ENCODE measurements at places on chromosomes 12 and 14.
A peak's percentile ranks its signal among the peaks of the same experiment; 100 is the strongest.

- peak; percentile 57 for DNase-seq
These were observed 24.7 kb upstream of the IRF2BPL start for GRCh38 chr14:77053046-77053841.

- no peak for DNase-seq
These were observed 5.5 kb downstream of the CARMIL3 start for GRCh38 chr14:24057271-24057670.

DNA sequence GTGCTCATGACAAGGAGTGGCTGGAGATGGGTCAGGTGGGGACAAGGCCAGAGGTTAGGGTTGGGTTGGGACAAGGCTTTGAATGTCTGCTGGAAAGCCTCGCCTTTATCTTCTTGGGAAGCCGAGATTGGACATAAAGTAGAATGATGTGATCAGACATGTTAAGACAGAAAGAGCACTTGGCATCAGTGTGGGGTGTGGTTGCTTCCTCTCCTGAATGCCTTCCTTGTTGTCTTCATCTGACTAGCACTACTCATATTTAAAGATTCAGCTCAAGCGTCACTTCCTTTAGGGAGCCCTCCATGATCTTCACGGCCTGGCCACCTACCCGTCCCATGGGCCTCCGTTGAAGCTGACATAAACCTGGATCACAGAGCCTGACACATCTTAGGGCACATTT, 14.8 kb upstream of the C12orf75 start:
- DNase-seq = no peak

GRCh38 chr12:67517181-67517887, 131.2 kb upstream of the DYRK2 start:
- DNase-seq = no peak

GRCh38 chr14:68513838-68514607, 278.8 kb downstream of the ZFP36L1 start:
- no peak for DNase-seq

- DNase-seq = no peak
These were observed 180.3 kb downstream of the RMST start for GRCh38 chr12:97642911-97643310.

GRCh38 chr14:36300337-36300736, 20.1 kb downstream of the MBIP start:
- no peak for DNase-seq

GRCh38 chr14:67400434-67400833, 11.5 kb downstream of the PLEK2 start:
- no peak for DNase-seq

- no peak for DNase-seq
These were observed 8.2 kb downstream of the ANG start for GRCh38 chr14:20696764-20697163.

DNA sequence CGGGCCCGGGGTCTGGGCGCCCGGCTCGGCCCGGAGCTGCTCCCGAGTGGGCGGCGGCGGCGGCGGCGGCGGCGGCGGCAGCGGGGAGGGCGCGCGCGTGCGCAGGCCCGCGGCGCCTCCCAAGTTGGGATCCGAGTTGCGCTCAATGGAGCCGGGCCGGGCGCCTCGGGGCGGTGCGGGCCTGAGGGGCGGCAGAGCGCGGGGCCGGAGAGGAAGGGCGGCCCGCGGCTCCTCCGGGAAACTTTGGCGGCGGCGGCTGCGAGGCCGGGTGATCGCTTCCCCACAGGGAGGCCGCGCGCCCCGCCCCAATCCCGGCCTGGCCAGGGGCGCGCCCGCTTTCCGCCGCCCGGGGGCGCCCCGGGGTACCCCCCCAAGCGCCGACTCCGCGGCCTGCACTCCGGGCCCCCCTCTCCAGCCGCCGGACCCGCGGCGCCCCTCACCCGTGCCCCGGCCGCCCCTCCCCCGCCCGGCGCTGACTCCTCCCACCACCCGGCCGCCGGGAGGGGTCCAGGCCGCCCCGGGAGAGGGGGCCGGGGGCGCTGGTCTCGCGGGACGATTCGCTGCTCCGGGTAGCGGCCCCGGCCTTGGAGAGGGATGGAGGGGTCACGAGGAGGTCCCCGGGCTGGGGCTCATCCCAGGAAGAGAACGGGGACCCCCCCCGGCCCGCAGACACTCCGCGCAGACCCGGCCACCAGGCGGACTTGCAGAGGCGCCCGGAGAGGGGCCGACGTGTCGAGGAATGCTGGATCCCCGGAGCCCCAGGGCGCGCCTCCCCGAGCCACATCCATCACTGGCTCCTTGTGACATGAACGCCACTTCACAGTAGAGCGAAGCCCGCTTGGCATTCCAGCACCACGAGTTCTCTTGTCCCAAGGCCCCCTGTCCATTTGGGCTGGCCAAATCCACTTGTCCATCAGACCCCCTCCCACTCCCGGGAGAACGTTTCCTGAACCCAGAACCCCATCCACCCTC, at the start of gene RILPL1:
RILPL1 (minus strand) TSS at position 48 of the 972 bp plus-strand sequence. CDS start 237 bp downstream, outside the sequence.
- peak; percentile 12 for DNase-seq

DNA sequence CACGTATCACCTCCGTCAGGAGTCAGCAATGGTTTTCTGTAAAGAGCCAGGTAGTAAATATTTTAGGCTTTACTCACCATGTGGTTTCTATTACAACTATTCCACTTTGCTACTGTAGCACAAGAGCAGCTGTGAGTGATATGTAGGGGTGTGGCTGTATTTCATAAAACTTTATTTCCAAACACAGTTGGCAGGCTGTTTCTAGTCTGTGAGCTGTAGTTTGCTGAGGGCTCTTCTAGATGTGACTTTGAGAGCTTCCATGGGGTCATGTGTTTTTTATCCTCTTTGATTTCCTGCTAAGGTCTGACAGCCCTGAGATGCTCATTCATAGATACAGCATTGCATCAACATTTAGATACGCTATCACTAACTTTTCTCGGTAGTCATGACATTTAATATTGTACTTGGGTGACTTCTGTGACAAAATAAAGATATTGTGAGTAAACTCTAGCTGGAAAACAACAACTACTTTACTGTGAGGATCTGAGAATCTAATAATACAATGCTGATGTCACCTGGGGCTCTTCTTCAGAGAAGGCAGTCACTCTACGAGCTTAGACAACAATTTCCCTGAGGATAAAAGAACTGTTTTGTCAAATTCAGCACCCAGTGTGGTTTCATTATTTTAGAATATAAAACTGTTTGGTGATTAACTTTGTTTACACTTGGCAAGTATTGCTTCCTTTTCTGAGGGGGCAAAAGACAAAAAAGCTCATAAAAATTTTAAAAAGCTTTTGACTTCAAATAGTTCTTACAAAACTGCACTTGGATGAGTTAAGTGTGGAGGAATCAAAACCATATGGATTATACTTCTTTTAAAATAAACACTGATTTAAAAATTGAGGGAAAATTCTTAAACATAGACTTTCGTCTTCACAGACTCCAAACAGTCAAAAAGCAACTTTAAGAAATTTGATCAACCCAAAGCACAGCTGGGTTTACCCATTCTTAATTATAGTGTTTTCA, 231.2 kb upstream of the DCN start:
- DNase-seq = no peak

GRCh38 chr12:54590978-54591591, 2.6 kb upstream of the PPP1R1A start:
- no peak for DNase-seq

- no peak for DNase-seq
These were observed 20.3 kb downstream of the FIGNL2 start for GRCh38 chr12:51827925-51828818.

GRCh38 chr14:51889851-51890250, 29.4 kb downstream of the GNG2 start:
- no peak for DNase-seq

DNA sequence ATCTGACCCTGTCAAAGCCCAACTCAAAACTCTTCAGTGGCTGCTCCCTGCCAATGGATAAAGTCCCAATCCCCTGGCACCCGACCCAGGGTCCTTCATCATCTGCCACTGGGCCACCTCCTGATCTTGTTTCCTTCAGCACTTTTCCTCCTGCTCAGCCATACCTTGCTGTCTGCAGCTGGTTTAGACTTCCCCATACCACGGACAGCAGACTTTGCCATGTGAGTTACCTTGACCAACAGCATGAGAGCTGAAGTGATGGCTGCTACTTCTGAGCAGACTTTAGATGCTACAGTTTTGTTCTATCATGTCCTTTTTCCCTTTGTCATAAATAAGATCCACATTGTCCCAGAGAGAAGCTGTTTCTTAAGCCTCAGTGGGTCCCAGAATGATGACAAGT, 33.3 kb upstream of the STON2 start:
- no peak for DNase-seq

DNA sequence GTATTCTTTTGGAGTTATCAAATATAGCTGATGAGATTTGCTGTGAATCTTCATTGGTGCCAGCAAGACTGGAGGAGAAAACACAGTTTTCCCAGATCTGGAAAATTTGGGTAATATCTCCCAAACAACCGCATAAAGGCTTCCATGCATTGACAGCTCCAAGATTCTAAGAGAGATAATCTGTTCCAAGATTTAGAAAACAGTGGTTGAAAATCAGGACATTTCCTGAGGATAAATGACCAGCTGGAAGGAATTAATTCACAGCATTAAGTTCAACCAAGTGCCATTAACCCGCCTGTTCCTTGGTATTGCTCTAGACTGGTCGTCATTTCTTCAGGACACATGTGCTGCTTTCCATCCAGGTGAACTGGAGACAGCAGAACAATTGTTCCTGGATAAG, 147.9 kb upstream of the PRICKLE1 start:
- no peak for DNase-seq

GRCh38 chr12:78181544-78182162, 351.0 kb downstream of the NAV3 start:
- no peak for DNase-seq

DNA sequence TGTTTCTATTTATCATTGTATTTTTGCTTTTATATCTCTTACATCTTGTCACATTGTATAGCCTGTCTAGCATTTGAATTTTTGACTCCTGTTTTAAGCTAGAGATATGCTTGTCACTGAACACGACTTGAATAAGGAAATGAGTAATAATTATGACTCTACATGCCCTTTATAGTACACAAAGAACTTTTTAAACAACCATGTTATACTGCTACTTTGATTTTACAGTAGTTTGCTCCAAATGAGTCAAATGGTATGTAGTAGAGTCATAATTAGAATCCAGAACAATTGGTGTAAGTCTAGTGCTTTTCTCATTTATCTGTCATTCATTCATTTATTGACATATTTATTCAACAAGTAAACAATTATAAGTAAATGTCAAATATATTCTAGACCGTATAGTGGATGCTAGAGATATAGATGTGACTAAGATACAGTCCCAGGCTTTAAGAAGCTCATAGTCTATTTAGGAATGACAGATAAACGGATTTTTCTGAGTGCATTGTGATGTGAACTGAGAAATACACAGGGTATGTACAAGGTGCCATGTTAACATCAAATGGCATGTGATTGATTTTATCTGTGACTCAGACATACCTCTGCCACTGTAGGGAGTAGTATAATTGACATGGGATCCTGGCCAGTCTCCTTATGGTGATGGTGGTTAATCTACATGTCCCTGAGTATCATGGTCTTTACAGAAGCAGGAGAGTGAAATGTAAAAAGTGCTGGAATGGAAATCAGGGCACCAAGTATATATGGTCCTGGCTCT, 799.7 kb downstream of the DIO2 start:
- no peak for DNase-seq

DNA sequence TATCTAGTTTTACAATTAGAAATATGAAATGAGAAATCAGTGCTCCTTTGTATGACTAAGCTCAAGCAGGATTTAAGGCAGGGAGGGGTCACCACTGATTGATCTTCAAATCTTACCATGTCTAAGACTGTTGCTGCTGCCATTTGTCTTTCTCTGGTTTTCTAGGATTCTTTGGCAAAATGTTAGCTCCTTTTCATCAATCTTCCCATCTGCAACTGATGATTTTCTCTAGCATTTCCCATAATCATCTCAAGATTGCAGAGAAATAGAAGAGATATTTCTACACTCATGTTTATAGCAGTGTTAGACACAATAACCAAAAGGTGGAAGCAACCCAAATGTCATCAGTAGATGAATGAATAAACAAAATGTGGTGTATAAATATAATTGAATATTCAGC, 175.0 kb downstream of the RAD51B start:
- DNase-seq = no peak

All from stimulated activated CD8-positive, alpha-beta memory T cell treated with anti-CD3 and anti-CD28 coated beads, Interleukin-7, amount 100 ng/mL, for 1 hour (primary cell).